Epithelial cell of proximal tubule (primary cell): ENCODE measurements at places on chromosomes 1 and 21. TPM values are rescaled to one million over a fixed set of nuclear protein-coding genes. Genes with fewer than 3 reads are reported as not detected.

Gene IL23R
- not detected in 2 replicates for total RNA-seq

DNA sequence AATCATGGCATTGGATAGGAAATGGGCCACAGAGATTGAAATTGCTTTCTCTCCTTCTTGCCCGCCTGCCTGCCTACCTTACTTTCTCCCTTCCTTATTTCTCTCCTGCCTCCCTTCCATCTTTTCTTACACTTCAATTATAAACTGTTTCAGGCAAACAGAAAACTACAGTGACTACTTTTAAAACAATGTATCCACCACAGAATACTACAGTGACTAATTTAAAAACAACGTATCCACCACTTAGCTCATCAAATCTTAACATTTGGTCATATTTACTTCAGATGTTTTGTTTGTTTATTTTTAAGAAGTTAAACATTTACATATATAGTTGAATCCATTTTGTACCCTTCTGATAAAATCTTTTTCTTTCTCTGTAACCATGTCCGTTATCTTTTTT, 54.4 kb downstream of the SNRPE start:
- no peak for DNase-seq

- no peak for DNase-seq
Measured at GRCh38 chr1:151935154-151935553, 25.8 kb upstream of the THEM4 start.

Gene KRTAP11-1
- not detected in 2 replicates for total RNA-seq

- DNase-seq = no peak
Measured at GRCh38 chr1:201149400-201149799, 4.9 kb downstream of the TMEM9 start.

DNA sequence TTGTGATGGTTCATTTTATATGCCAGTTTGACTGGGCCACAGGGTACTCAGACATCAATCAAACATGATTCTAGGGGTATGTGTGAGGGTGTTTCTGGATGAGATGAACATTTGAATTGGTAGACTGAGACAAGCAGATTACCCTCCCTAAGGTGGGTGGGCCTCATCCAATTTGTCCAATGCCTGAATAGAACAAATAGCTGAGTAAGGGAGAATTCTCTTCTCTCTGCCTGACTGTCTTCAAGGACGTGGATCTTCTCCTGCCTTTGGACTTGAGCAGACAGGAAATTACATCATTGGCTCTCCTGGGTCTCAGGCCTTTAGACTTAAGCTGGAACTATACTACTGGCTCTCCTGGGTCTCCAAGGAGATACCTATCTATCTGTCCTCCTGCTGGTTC, 64.4 kb downstream of the SUSD4 start:
- no peak for DNase-seq

- no peak for DNase-seq
Measured at GRCh38 chr1:111639602-111640198, 20.1 kb downstream of the RAP1A start.

Gene S100A7
- not detected in 2 replicates for total RNA-seq
